ENCODE measurements at places on chromosomes 7 and 10.
A peak's percentile ranks its signal among the peaks of the same experiment; 100 is the strongest.

DNA sequence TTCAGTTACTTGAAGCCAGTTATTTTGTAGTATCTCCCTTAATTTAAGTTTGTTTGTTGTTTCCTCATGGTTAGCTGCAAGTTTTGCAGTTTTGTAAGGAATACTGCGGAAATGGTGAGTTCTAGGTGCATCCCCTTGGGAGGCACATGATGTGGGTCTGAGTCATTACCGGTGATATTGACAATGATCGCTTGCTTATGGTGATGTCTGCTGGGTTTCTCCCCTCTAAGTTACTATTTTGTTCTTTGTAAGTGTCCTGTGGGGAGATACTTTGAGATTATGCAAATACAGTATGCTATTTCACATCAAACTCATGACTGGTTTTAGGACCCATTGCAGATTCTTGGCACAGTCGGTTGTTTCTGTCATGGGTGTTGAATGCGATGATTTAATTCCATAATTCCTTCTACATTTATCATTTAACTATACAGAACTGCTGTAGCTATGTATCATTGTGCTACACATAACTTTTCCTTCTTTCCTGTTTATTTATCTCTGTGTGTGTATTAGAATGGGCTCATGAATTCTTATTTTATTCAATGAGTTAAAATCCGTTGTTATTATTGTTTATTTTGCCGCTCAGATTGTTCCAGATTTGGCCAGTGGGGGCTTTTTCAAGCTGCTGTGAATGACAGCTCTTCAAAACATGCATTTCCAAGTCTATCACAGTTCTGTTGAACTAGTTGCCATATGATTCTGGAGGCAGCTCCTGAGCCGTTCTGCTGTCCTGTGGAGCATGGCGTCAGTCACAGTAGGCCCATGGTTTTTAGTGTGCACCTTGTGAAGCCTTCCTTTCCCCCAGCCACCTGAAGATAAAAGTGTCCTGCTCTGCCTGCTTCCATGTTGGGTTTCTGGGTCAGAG, 18.4 kb downstream of the TSPAN14 start:
- no peak for DNase-seq

DNA sequence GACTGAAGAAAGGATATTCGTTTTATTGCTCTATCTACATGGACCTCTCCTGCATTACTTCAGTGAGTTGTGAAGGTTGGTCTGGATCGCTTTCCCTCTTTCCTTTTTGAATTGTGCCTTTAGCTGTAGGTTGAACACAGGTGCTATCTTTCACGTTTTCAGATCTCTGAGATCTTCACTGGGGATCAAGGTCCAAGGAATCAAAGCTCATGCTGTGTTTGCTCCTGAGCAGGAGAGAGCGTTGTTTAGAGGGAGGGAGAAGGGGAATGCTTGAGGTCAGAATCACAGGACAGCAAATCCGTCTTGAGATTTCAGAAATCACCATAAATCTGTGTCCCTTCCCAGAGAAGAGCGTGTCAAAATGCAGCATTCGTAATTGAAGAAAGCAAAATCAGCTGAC, 105.0 kb downstream of the INSYN2A start:
- no peak for DNase-seq

DNA sequence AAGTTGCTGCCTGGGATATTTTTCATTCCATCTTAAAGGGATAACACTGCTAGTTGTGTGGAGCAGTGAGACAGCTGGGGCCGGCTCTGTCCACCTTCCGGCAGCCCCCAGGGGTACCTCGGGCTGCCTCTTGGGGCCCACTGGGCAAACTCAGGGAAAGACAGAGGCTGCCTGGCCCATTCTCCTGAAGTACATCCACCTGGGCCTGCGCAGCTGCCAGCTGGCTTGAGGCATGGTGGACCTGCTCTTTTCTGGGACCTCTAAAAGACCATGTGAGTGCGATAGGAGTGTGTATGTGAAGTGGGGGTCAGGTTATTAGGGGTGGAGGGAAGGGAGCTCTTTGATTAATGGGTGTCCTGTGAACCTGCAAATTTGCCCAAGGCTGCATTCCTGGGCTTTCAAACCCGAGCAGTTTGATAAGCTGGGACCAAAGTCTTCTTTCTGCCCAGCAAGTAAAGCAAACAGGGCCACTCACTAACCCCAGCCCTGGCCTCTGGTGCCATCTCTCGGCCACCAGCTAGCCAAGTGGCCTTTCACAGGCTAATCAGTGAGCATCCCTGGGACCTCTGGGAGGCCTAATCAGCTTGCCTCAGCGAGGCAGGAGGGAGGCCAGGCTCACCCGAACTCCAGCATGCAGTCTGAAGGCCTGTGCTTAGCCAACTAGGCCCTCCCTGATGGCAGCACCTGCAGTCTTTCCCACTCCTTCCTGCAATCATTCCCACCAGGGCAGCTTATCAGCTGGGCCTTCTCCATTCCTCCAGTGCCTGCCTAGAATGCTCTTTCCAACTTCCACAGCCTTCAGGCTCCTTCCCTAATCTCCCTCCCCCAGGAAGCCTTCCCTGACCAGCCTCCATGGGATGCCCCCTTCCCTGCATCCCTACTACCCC, 954.7 kb upstream of the ZNF722 start:
- no peak for DNase-seq

GRCh38 chr7:135938563-135938962, 38.6 kb downstream of the MTPN start:
- no peak for DNase-seq

GRCh38 chr10:93288679-93289634, 193.2 kb downstream of the MYOF start:
- DNase-seq, result peak; percentile 53

All from activated naive CD8-positive, alpha-beta T cell treated with anti-CD3 and anti-CD28 coated beads, Interleukin-2, amount 50 U/mL, for 24 hours (primary cell).